Stimulated activated CD4-positive, alpha-beta T cell treated with anti-CD3 and anti-CD28 coated beads, Interleukin-4, amount 100 ng/mL, for 24 hours (primary cell): ENCODE measurements at places on chromosomes 12 and 14.
A peak's percentile ranks its signal among the peaks of the same experiment; 100 is the strongest.

- peak; percentile 62 for DNase-seq
These were observed 22.7 kb downstream of the CLIP1 start for GRCh38 chr12:122399592-122400373.

GRCh38 chr14:57268161-57269069 lies at the start of the genes AP5M1 and EXOC5:
Gene AP5M1 (plus strand): TSS chr14:57268971. CDS start chr14:57269315, 344 bp downstream.
Gene EXOC5 (minus strand): TSS chr14:57268905. CDS start chr14:57268648, 257 bp downstream.
- DNase-seq, result peak; percentile 93

- DNase-seq, result no peak
These were observed 12.0 kb upstream of the LGMN start for GRCh38 chr14:92760524-92760805.

- no peak for DNase-seq
These were observed 460.7 kb downstream of the NOVA1 start for GRCh38 chr14:26137161-26137560.

GRCh38 chr14:85205875-85206274 lies 324.1 kb upstream of the FLRT2 start:
- DNase-seq, result no peak

DNA sequence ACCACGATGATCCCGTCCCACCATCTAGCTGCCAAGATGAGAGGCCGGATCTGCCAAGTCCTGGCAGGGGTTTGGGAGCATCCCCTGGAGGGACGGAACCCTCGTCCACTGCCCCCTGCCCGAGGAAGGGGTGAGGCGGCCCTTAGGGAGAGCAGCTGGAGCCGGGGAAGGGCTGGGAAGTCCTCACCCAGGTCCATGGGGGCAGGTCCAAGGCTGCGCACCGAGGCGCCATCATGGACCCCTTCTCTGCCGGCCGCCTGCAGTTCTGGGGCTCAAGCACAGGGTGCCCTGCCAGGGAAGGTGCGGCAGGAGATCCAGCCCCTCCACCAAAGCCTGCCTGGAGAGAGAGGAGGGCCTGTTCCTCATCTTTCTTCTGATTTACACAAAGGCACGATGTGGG lies 17.6 kb upstream of the FBRSL1 start:
- DNase-seq, result no peak

GRCh38 chr12:102390068-102390467 lies 90.3 kb downstream of the IGF1 start:
- no peak for DNase-seq

- no peak for DNase-seq
These were observed 41.0 kb downstream of the GPHB5 start for GRCh38 chr14:63277591-63278183.

DNA sequence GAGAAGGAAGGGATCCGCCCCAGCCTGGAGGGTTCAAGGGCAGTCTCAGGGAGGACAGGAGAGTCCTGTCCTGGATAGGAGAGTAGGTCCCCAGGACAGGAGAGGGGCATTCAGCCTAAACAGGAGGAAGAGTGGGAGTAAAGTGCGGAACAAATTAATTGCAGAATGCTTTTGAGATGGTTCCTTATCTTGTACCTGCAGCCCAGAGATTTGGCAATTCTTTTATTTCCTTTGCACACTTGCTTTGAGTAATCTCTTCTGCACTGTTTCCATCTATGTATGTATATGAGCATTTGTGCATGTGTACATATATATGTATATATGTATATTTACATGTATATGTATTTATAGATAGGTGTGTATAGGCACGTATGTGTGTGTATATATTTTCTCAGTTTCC lies 22.7 kb downstream of the PLEK2 start:
- DNase-seq, result no peak

DNA sequence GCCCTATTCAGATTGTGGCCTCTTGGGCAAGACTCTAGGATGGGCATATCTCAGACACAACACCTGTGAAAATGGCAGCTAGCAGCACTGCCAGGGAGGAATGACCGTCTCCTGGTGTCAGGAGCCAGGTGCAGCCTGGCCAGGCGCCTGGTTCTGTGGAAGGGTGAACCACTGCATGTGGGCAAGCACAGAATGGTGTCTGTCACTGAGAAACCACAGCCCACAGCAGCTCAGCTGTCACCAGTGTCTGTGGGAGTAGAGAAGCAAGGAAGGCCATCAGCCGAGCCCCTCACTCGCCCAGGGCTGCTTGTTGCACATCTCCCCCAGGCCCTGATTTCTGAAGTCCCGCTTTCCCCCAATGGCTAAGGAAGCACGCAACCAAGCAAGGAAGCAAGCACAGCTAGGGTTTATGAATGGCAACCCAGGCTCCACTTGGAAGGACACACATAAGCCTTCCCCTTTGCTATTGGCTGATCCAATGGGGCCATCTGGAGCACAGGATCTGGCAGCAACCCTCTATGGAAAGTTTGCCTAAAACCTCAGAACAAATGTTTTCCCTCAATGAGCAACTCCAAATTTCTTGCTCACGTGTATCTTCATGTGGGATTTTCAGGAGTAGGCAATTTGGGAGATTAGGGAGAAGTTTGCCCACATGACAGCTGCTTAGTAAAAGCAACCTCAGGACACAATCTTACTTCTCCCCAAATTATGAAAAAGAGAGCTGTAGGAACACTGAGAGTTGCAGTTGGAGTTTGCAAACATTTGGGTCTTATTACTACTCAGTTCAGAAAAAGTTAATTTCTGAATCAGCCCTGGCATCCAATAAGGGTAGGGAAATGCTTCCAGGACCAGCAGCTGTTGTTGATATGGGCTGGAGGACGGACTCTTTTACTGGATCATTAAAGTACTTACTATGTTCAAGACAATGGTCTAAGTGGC lies 44.7 kb downstream of the GPHB5 start:
- no peak for DNase-seq
